A172 (cell line): ENCODE measurements at places on chromosomes 13 and 19.

DNA sequence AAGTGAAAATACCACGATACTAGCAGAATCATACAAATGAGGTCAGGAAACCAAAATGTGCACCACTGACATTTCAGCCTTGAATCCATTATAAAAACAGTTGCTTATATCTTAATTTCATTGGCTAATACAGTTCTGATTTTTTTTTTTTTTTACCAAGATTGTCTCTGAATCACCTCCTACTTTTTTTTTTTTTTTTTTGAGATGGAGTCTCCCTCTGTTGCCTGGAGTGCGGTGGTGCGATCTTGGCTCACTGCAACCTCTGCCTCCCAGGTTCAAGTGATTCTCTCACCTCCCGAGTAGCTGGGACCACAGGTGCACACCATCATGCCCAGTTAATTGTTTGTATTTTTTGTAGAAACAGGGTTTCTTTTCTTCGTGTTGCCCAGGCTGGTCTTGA is 270.2 kb downstream of the LMO7 start:
- DNase-seq = no peak

GRCh38 chr19:40633207-40633606 is 32.0 kb downstream of the LTBP4 start:
- no peak for DNase-seq

- no peak for DNase-seq
These were observed 18.2 kb downstream of the IRS2 start for GRCh38 chr13:109768176-109768575.

DNA sequence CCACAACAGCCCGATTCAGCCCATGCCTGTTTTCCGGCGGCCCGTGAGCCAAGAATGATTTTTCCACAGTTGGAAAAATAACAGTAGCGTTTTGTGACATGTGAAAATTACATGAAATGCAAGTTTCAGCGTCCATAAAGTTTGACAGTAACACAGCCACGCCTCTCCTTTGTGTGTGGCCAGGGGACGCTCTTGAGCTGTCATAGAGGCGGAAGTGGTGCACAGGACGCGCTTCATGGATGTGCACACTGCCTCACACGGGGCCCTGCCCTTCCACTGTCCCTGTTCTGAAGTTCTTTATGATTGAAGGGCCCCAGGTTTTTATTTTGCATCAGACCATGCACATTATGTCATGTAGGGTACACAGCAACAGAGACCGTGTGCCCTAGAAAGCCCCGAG is 12.4 kb upstream of the ELAVL1 start:
- DNase-seq = no peak

DNA sequence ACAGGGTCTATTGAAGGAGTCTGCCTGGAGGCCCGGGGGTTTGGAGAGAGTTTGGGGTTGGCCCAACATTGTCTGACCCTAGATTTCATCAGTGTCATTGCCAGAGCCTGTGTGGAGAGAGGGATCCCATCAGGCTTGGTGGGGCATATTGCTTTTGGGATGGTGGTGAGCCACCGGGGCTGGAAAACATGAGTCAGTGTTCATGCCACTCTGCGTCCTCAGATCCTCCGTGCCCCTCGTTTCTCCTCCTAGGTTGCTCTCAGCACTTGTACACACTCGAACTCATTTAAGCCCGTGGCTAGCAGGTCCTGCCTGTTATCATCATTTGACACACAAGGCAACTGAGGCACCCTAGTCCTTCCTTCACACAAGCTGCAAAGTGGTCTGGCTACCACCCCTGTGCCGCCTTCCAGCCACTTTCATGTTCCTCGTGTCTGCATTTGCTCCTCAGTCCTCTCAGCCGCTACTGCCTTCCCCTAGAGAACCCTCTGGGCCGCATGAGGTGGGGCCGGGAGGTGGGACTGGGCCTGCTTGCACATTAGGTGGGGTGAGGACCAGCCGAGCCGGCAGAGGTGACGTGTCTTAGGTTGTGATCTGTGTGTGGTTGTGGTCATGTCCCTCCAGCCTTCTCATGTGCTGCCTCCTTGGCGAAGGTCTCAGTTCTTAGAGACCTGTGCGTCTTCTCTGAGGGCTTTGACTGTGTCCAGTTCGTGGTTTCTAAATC is 3.6 kb downstream of the NACC1 start:
- no peak for DNase-seq

DNA sequence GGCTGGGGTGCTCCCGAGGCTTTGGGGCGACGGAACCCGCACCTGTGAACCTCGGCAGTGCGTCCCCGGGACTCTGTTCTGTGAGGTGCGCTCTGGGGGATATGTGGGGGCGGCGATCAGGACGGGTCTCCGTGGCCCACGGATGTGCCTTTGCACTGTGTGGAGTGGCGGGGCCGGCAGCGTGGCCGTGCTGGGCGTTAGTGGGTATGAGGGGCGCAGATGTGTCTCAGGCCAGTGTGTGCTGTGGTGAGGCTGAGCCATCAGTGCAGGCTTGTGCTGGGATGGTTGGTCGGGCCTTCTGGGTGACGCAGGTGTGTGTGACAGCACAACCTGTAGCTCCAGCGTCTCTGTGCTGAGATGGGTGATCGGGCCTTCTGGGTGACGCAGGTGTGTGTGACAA is 16.9 kb downstream of the ZNF331 start:
- no peak for DNase-seq

DNA sequence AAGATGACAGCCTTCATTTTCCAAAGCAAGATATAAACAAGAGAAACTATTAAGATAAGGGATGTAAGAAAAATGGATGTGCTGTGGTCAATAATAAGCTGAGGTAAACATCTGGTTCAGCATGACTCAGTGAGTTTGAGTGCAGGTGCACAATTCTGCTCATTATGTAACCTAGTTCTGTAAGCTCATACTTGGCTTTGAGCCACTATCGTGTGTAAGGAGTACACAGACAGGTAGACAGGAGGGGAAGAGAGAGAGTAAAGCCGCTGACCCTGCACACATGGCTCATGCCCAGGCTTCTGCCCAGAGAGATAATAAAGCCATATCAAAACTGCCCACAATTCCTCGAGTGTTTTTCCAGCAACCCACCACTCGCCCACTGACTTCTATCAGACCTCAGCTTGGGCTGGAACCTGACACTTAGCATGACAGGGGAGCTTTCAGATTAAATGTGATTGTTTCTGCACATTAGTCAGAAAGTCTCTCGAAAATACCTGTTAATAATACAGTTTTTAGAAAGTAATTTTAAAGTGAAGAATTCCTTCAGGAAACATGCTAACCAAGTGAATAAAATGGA is 51.7 kb downstream of the ZNF91 start:
- DNase-seq = no peak

DNA sequence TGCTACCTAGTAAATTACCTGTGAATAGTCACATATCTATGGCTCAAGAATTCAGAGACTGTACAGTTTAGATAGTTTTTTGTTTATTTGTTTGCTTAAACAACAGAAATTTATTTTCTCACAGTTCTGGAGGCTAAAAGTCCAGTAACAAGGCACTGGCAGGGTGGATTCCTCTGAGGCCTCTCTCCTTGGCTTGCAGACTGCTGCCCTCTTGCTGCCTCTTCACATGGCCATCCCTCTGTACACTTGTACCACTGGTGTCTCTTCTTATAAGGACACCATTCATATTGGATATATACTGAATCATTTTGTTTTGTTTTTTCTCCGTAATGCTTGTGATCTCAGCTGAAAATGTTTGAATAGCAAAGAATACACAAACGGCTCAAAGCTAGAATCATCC is 56.4 kb upstream of the MIR17HG start:
- no peak for DNase-seq

DNA sequence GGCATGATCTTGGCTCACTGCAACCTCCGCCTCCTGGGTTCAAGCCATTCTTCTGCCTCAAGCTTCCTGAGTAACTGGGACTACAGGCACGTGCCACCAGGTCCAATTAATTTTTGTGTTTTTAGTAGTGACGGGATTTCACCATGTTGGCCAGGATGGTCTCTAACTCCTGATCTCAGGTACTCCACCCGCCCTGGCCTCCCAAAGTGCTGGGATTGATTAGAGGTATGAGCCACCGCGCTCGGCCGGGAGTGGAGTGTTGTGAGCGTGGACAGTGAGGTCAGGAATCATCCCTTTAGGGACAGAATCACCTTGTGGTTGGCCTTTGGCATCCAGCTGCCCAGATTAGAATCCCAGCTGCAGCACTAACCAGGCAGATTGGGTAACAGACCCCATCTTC is 10.3 kb downstream of the RRAS start:
- DNase-seq = no peak

GRCh38 chr19:982567-983170 is 1.5 kb upstream of the WDR18 start:
- DNase-seq = peak; percentile 34
